Epithelial cell of proximal tubule (primary cell): ENCODE measurements at places on chromosomes 7 and 10. TPM values are rescaled to one million over a fixed set of nuclear protein-coding genes. Genes with fewer than 3 reads are reported as not detected.

DNA sequence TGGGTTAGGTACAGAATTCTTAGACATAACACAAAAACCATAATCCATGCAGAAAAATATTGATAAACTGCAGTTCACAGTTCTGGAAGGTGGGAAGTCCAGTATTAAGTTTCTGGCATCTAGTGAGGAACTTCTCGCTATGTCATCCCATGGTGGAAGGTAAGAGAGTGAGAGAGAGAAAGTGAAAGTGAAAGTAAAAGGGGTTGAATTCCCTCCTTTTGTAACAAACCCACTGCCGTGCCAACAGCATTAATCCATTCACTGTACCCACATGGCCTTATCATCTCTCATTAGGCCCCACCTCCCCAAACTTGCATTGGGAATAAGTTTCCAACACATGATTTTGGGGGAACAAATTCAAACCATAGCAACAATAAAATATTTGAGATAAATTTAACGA lies 17.1 kb downstream of the ZNF485 start:
- DNase-seq: no peak

GRCh38 chr7:137243741-137244140 lies 99.8 kb downstream of the PTN start:
- DNase-seq: no peak

DNA sequence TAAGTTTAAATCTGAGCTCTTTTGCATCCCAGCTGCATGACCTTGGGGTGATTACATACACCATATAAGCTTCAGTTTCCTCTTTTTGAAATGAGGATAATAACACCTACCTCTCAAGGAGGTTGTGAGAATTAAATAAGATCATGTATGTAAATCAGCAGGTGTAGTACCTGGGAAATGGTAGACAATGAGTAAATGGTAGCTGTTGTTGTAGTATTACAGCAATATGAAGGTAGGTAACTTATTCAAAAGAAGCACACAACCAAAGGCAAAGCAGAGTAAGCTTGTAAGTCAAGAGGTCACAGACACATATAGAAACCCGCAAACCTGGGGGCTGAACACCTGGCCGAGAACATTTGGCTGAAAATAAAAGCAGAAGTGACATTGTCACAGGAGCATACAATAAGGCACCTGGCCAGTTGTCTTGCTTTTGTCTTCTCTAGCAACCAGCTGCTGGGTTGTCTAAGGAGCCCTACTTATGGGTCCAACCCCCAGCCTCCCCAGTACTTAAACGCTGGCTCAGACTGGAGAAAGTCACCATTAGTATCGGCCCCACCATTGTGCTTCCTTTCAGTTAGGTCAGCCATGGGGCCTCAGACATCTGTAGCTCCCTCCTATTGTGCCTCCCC lies 203.6 kb upstream of the MKLN1 start:
- DNase-seq: no peak

DNA sequence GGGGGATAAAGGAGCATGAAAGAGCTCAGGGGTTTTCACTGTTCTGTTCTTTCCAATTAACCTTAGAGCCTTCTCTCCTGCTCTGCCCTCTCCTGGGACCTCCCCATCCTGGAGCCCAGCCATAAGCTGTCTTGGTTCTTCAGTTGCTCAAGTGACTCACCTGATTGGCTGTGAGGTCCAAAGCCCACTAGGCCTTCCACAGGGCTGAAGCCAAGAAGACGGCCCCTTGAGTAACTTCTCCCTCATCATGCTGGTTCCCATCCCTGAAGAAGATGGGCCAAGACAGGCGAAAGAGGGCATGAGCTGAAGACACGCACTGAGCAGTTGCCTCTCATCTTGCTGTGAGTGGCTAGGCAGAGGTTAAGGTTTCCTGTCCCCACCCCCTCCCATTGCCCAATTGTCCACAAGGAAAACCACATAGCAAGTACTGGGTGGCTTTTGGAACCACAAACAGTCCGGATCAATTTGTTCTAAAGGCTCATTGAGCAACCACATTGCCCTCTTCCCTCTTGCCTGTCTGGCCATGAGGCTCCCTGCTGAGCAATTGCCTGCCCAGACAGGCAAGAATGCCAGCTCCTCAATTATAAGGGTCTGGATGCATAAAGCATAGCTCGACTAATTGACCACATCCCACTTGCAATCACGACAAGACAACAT lies 43.9 kb upstream of the GPAM start:
- no peak for DNase-seq

DNA sequence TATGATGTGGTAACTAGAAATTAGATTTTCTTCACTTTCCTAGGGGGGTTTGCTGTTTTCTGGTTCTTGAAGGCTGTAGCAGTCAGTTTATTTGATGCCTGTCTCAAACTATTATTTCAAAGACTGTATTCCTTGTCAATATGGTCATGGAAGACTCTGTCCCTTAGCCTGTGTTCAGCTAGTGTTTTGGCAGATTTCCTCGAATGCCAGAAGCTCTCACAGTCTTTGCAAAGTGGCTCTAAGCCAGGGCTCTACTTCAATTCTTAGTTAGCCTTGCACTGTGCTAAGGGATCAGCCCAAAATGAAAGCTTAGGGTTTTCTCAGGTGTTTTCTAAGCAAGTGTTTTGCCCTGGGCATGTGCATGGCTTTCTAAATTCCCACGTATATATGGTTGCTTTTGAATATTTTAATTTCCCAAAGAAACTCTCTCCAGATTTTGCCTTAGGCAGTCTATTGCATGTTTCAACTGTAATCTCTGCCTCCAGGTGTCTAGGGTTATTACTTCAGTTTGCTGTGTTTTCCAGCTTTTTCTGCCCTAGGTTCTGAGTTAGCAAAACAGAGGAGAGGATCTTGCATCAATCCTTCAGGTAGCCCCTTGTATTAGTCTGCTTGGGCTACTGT lies 7.2 kb upstream of the C1GALT1 start:
- no peak for DNase-seq

DNA sequence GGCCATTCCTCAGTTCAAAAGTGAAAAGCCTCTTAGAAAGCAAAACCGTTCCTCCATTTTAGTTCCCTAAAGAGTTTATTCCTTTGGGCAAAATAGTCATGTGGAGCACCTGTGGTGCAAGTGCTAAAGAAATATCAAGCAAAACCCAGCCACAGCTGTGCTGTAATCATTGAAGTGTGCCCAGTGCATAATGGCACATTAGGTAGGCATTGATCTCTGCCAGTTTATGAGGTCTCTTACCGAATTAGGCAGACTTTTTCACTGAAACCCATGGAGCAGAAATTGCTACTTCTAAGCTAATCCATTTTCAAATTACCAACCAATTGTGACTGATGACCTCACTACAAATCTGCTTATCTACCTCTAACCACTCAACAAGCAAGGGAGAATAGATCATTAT lies 97.2 kb upstream of the SEMA3A start:
- no peak for DNase-seq

- no peak for DNase-seq
Measured at GRCh38 chr7:27189295-27189996, 4.4 kb upstream of the HOXA11 start.

GRCh38 chr10:131475043-131475442 lies 163.5 kb upstream of the TCERG1L start:
- DNase-seq: no peak

DNA sequence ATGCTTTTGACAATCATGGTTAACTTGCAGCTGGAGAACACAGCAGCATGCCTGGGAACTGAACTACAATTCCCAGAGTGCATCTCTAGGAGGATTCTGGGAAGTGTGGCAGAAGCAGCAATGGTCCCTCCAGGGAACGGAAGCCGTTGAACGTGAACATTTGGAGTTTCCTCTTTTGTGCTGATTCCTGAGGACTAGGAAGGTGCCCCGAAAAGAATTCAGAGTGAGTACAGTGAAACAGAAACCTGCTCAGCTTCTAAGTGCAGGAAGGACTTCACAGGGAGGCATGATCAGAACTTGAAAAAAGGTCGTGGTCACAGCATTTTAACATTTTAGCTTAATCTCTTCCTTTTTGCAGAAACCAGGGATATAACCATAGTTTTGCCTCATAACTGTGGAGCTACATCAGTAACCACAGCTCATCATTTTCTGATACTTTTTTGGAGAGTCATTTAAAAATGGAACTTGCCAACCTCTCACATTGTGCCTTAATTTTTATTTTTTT lies at the start of gene NUDT13:
Gene NUDT13 (plus strand): TSS at position 111 of the 505 bp plus-strand sequence. CDS start 3,911 bp downstream, outside the sequence.
- DNase-seq: no peak

DNA sequence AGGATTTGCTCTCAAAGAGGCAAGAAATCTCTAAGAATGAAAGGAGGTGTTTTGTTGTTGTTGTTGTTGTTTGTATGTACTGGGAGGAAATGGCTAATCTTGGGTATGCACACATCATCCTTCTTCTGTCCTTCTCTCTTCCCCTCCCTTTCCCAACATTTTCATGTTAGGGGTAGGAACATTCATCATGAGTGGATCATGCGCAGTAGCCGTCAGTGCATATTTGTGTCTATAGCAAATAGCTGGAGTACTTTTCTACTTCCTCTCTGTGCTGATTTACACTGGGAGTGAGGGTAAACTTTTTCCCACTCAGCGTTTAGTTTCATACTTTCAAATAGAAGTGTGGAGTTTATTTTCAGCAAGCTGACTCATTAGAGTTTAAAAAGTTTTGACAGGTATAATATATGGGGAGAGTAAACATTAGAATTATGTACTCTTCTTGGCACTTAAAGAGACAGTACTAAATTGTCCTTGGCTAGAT lies 80.5 kb upstream of the PRKG1 start:
- no peak for DNase-seq

GRCh38 chr7:150446288-150446938 lies 4.0 kb upstream of the GIMAP8 start:
- no peak for DNase-seq

- no peak for DNase-seq
Measured at GRCh38 chr10:125054216-125054615, 106.1 kb downstream of the CTBP2 start.

DNA sequence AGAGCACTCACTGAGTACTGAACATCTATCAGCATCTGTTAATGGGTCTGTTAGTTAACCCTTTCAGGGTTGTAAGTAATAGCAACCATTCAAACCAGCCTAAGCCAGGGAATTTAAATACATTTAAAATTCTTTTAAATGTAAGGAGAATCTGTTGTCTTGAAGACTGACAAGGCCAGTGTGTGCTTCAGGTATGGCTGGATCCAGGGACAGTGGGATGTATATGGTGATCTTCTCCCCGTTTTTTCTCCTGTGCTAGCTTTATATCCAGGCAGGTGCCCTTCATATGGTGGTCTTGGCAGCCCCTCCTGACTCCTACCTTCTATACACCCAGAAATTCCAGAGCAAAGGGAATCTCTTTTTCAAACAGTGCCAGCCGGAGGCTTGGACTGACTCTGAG lies 46.6 kb upstream of the DAGLB start:
- DNase-seq: no peak

- DNase-seq: no peak
Measured at GRCh38 chr10:32337350-32337749, 9.6 kb downstream of the EPC1 start.

GRCh38 chr10:64659311-64659710 lies 1138.1 kb downstream of the REEP3 start:
- no peak for DNase-seq

- no peak for DNase-seq
Measured at GRCh38 chr10:117531371-117532002, 11.1 kb upstream of the EMX2 start.

DNA sequence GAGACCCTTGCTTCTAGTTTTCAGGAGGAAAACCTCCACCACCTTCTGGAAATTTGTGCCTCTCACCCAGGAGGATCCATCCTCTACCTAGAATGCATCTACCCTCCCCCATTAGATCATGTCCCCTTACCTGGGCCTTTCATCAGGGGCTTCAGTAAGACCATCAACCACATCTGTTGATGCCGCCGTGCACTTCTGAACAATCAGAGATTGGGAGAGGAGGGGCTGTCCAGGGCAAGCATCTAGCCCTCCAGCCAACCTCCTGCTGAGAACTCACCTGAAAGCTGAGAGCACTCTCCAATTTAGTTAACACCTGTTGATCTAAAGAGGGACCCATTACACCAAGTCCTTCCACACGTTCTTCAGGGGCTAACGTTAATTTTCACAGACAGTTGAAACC lies 57.6 kb upstream of the PIK3CG start:
- DNase-seq: no peak

GRCh38 chr7:87480386-87480785 lies 4.9 kb upstream of the ABCB4 start:
- no peak for DNase-seq

- DNase-seq: no peak
Measured at GRCh38 chr7:47346377-47346914, 235.5 kb downstream of the TNS3 start.

- DNase-seq: no peak
Measured at GRCh38 chr7:150931199-150931869, 46.8 kb downstream of the KCNH2 start.

DNA sequence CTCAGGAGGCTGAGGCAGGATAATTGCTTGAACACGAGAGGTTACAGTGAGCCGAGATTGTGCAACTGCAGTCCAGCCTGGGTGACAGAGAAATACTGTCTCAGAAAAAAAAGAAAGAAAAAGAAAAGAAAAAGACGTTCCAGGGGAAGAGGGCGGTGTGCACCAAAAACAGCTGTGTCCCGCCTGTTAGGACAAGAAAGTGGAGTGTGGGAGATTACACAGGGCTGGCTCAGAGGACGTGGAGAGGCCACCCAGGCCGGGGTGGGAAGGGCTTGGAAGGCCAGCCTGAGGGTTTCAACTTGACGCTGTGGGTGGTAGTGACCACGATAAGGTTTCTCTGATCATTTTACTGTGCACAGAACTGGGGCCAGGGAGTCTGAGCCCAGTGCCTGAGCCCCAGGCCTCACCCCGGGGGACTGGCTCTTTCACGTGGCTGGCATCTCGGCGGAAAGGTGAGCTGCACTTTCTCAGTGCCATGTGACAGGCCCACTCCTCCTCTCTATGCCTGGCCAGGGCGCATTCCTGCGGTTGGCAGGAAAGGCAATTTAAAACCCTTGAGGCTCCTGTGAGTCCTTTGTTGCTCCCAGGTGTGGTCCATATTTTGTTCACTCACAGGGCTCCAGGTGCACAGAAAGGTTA lies 13.9 kb downstream of the RHBDD2 start:
- no peak for DNase-seq

GRCh38 chr7:5584096-5584495 lies 160.5 kb upstream of the TNRC18 start:
- no peak for DNase-seq

The CUL2 gene
- 23.7 and 24.8 TPM in 2 replicates for total RNA-seq

The ZNF716 gene
- total RNA-seq: not detected in 2 replicates

The CCL24 gene
- total RNA-seq: not detected in 2 replicates

The CALN1 gene
- total RNA-seq: not detected in 2 replicates

The TMEM176A gene
- total RNA-seq: 12.4 TPM in 1 of 2 replicates, not detected in the other

The NXPH1 gene
- total RNA-seq: not detected in 2 replicates

The CYP2E1 gene
- total RNA-seq: 0.17 and 1.1 TPM in 2 replicates

The PBLD gene
- 1.3 and 1.7 TPM in 2 replicates for total RNA-seq

The MOGAT3 gene
- not detected in 2 replicates for total RNA-seq

The CTAGE4 gene
- total RNA-seq: 2.8 and 3.8 TPM in 2 replicates

The TAS2R3 gene
- total RNA-seq: 0.35 TPM in 1 of 2 replicates, not detected in the other

The MICALL2 gene
- 8.1 and 12.4 TPM in 2 replicates for total RNA-seq
